ENCODE measurements at places on chromosomes 4 and X. TPM values are rescaled to one million over a fixed set of nuclear protein-coding genes. Genes with fewer than 3 reads are reported as not detected.

POU3F4 gene
- total RNA-seq, result not detected

UBL4A gene
- total RNA-seq, result 30.8 TPM

PDE6B gene
- total RNA-seq, result 141 TPM

LRP2BP gene
- 9.7 TPM for total RNA-seq

IGFBP7 gene
- 290 TPM for total RNA-seq

ATP6AP2 gene
- total RNA-seq, result 108 TPM

GASK1B gene
- total RNA-seq, result 46.1 TPM

RGN gene
- total RNA-seq, result 11.4 TPM

All from camera-type eye (tissue), 1 donor.